ENCODE measurements at places on chromosomes 7 and 10. TPM values are rescaled to one million over a fixed set of nuclear protein-coding genes. Genes with fewer than 3 reads are reported as not detected.

DNA sequence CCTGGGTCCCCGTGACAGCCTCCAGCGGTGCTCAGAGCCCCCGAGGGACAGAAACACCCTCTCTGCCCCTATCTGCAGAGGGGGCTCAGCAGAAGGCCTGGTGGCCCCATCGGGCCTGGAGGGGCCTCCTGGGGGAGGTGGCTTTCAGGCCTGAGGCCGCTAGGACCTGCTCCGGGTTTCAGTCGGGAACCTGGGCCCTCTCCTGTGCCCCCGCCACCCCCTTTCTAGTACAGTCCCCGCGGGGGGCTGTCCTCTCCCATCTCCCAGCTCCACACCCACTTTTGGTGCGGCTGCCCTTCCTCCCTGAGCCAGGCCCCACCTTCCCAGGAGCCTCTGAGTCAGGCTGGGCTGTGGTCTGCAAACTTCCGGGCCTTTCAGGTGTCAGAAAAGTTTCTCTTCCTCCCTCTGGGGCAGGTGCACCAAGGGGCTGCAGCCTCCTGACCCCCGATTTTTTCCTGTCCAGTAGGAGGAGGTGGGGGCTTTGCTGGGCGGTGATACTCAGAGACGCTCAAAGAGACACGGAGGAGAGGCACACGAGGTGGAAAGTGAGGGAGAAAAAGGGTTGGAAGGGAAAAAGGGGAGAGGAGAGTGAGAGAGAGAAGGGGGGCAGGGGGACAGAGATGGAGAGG, 692 bp downstream of the CARD11 start:
- peaks cover 7% of the 10 kb centered on the region for H3K36me3 ChIP-seq
- no peaks in the 10 kb centered on the region for H3K4me1 ChIP-seq
- peaks cover 12% of the 10 kb centered on the region for H3K27me3 ChIP-seq
- DNase-seq: no peak
- H3K27ac ChIP-seq: no peak overlapping the region

GRCh38 chr7:69839782-69840181, 241.5 kb downstream of the AUTS2 start:
- H3K27me3 ChIP-seq: peaks cover 1% of the 10 kb centered on the region
- peaks cover 57% of the 10 kb centered on the region for H3K4me1 ChIP-seq
- H3K36me3 ChIP-seq: no peaks in the 10 kb centered on the region
- H3K27ac ChIP-seq: no peak overlapping the region

- peak overlapping the region; percentile 14 for H3K27ac ChIP-seq
- peaks cover 1% of the 10 kb centered on the region for H3K27me3 ChIP-seq
- no peak overlapping the region for H3K4me3 ChIP-seq
- H3K36me3 ChIP-seq: no peaks in the 10 kb centered on the region
- DNase-seq: no peak
These were observed 108.2 kb downstream of the COL26A1 start for GRCh38 chr7:101470668-101471487.

DNA sequence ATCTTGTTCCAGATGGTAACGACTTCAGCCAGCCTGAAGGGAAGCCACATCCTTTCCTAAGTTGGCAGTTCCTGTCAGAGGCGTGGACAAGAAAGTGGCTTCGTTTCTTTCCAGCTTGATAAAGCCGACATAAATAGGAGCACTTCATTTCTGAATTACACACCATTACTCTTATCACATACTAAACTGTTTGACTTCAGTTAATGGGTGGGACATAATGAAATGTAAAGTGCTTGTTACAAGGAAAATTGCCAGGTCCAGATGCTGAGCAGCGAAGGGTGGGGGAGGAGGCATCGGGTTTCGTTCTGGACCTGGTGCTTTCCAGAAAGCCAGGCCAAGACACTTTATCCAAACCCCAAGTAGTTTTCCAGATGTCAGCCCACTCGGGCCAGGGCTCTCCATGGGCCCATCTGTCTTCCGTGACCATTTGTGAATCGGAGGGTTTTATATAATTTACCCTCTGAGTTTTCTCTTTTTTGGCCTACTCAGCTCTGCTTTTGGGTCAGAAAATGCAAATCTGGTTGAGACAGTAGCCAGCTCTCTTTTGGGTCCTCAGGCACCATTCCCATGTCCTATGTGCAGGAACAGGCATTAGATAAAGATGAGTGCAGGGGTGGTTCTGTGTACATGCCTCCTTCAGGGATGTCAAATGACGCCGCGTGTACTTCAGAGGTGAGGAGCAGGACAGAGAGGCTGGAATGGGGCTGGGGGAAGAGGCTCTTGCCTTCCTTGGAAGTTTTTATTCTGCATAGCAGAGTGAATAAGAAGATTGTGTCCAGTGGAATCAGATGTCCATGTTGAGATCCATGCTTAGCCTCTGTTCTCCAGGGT, 90.2 kb downstream of the TACC2 start:
- no peaks in the 10 kb centered on the region for H3K36me3 ChIP-seq
- H3K27ac ChIP-seq: peak overlapping the region; percentile 96
- DNase-seq: no peak
- H3K4me1 ChIP-seq: peaks cover 23% of the 10 kb centered on the region
- no peak overlapping the region for H3K4me3 ChIP-seq
- peaks cover 2% of the 10 kb centered on the region for H3K27me3 ChIP-seq

GRCh38 chr7:133753513-133753912, 373.6 kb upstream of the LRGUK start:
- no peaks in the 10 kb centered on the region for H3K36me3 ChIP-seq
- no peak overlapping the region for H3K27ac ChIP-seq
- no peaks in the 10 kb centered on the region for H3K27me3 ChIP-seq

GRCh38 chr7:69596056-69596455, 2.2 kb upstream of the AUTS2 start:
- DNase-seq: no peak
- H3K27ac ChIP-seq: no peak overlapping the region
- no peaks in the 10 kb centered on the region for H3K4me1 ChIP-seq
- H3K4me3 ChIP-seq: peak overlapping the region; percentile 82

DNA sequence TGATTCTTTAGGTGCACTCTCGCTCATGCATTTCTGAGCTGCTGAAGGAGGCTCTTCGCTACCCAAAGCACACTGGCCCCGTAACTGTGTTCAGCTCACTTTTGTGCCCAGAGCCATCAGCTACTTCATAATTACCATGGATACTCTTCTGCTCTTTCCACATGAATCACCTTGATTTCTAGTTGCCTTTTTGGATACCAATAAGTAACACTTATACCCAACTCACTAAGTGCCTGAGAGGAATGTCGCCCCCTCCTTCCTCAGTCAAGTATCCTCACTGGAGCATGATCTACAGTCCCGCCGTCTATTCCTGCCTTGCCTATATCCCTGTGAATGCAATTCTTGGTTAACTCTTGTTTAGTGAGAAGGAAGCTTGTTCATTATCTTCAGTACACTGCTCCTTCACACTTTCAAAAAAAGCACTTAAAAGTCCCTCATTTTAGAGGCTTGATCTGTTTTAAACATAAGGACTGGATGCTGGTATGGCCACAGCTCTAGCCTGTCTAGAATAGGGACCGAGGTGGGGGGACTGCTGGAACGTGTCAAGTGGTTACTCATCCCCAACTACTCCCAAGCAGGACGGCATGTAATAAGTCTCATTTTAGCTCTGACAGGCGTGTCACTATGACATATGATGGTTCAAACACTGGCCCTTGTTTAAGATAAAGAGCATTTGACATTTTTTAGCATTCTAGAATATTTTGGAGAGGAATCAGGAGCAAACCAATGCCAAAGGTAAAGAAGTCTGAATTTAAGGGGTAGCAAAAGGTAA, 23.7 kb downstream of the SVIL start:
- H3K36me3 ChIP-seq: no peaks in the 10 kb centered on the region
- no peak overlapping the region for H3K4me3 ChIP-seq
- H3K27ac ChIP-seq: peak overlapping the region; percentile 76
- peaks cover 12% of the 10 kb centered on the region for H3K27me3 ChIP-seq
- H3K4me1 ChIP-seq: peaks cover 35% of the 10 kb centered on the region
- DNase-seq: no peak

DNA sequence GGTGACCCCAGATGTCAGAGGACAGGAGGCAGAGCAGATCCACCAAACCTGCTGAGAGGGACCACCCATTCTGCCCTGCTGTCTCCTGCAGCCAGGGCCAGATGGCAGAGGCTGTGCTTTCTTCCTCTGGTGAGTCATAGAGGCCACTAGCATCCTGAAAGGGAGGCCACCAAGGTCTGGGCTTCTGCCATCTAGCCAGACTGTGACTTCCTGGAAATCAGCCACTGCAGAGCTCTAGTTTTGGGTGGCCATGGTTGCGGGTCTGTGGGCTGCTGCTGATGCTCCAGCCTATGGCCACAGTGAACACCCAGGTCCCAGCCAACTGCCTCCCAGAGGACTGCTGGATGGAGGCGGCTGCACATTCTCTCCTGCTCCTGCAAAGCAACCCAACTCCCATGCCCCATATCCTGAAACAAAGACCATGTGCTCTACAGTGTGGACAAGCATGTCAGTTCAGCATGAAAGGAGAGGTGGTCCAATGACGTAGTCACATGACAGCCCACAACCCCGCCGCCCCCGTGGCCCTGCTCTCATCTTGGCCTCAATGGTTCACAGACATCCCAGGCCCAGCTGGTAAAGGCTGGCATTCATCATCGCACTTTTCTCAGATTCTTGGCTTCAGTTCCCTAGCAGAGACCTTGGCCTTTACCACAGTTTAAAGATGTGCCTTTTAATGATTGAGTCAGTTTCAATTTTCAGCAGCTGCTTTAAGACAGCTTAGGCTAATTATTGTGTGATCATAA, 73.9 kb upstream of the CXCL12 start:
- H3K27me3 ChIP-seq: peaks cover 5% of the 10 kb centered on the region
- H3K4me1 ChIP-seq: no peaks in the 10 kb centered on the region
- no peak overlapping the region for H3K4me3 ChIP-seq
- no peaks in the 10 kb centered on the region for H3K36me3 ChIP-seq
- H3K27ac ChIP-seq: no peak overlapping the region

GRCh38 chr7:80498481-80499349, 13.1 kb downstream of the GNAT3 start:
- H3K27me3 ChIP-seq: no peaks in the 10 kb centered on the region
- H3K27ac ChIP-seq: no peak overlapping the region
- no peaks in the 10 kb centered on the region for H3K36me3 ChIP-seq
- no peak overlapping the region for H3K4me3 ChIP-seq
- H3K4me1 ChIP-seq: peaks cover 3% of the 10 kb centered on the region

DNA sequence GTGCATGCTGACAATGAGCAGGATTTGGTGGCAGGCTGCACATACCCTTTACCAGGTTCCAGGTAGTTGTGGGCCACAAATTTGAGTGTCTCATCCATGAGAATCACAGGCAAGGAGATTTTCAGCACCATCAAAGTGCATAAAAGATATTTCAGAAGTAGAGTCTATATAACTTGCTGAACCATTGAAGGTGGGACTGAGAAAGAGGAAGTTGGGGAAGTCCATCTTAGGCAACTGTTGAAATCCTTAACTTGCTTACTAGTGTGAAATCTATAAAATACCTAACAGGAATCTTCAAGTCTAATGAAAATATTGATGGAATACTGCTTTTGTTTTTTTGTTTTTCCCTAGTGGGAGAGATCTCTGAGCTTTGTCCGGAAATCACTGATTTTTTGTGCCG, 325.1 kb upstream of the PLXDC2 start:
- H3K27me3 ChIP-seq: peaks cover 2% of the 10 kb centered on the region
- peaks cover 3% of the 10 kb centered on the region for H3K4me1 ChIP-seq
- DNase-seq: no peak
- no peak overlapping the region for H3K4me3 ChIP-seq
- no peak overlapping the region for H3K27ac ChIP-seq

DNA sequence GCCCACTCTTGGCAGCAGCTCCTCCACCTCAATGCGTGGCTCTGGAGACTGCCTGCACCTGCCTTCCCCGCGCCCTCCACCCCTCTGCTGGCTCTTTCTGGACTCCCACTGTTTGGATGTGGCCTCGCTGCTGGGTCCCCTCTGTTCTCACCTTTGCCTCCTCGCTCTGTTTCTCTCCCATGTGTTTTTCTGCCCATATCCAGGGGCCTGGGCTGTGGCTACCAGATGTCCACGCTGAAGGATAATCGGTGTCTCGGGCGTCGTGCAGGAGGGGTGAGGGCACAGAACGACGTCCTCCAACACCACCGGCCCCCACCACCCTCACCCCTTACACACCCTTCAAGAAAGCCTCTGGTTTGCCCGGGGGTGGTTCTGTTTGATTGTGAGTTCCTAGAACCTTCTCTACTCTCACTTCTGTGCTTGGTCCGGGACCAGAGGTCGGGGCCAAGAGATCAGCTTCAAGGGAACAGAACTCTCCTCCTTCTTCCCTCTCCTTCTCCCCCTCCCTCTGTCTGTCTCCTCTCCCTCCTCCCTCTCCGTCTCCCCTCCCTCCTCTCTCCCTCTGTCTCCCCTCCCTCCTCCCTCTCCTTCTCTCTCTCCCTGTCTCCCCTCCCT, 31.7 kb downstream of the AP5Z1 start:
- no peak overlapping the region for H3K27ac ChIP-seq
- DNase-seq: peak; percentile 16
- H3K4me1 ChIP-seq: peaks cover 2% of the 10 kb centered on the region
- H3K36me3 ChIP-seq: no peaks in the 10 kb centered on the region
- H3K4me3 ChIP-seq: no peak overlapping the region
- no peaks in the 10 kb centered on the region for H3K27me3 ChIP-seq

GRCh38 chr7:15679306-15679705, 7.2 kb downstream of the MEOX2 start:
- H3K27me3 ChIP-seq: no peaks in the 10 kb centered on the region
- peaks cover 15% of the 10 kb centered on the region for H3K4me1 ChIP-seq
- DNase-seq: no peak

Gene NCF1
- total RNA-seq: 0.54 TPM

Gene VPS37D
- total RNA-seq: 17.2 TPM

Gene HDAC9
- 94.8 TPM for total RNA-seq

Measured in glutamatergic neuron (in vitro differentiated cells).